ENCODE measurements at places on chromosomes 3 and 15.

- DNase-seq: no peak
Measured at GRCh38 chr3:43765521-43765971, 74.8 kb downstream of the ABHD5 start.

DNA sequence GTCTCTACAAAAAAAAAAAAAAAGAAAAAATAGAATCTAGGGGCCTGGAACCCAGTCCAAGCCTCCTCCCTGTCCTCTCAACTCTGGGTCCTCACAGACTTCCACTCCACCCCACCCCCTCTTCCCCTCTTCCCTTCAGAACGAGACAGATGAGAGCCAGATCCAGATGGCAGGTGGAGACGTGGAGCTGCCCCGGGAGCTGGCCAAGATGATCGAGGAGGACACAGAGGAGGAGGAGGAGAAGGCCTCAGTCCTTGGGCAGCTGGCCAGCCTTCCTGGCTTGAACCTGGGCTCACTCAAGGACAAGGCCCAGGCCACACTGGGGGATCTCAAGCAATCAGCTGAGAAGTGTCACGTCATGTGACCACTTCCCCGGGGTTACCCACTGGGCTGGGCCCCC, 3.6 kb downstream of the CPLX3 start:
- no peak for DNase-seq

- DNase-seq: no peak
Measured at GRCh38 chr3:54906763-54907162, 21.1 kb downstream of the LRTM1 start.

- DNase-seq: no peak
Measured at GRCh38 chr15:37103475-37104423, 3.4 kb upstream of the MEIS2 start.

DNA sequence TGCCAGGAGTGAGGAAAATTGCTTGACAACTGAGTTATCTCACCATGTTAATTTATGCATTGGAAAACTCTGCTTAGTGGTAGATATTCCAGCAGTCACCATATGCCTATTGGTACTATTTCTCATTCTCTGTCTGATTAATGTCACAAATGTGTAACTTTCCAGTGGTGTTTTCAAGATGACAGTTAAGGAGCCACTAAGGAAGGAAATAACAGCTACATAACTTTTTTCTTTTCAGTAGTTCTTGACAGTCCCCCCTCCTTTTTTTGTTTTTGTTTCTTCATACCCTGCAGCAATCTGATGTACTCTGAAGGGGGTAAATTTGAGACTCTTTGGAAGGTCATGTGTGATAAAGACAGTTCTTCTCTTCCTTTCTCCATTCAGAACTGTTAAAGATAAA, 13.1 kb downstream of the RASA2 start:
- no peak for DNase-seq

DNA sequence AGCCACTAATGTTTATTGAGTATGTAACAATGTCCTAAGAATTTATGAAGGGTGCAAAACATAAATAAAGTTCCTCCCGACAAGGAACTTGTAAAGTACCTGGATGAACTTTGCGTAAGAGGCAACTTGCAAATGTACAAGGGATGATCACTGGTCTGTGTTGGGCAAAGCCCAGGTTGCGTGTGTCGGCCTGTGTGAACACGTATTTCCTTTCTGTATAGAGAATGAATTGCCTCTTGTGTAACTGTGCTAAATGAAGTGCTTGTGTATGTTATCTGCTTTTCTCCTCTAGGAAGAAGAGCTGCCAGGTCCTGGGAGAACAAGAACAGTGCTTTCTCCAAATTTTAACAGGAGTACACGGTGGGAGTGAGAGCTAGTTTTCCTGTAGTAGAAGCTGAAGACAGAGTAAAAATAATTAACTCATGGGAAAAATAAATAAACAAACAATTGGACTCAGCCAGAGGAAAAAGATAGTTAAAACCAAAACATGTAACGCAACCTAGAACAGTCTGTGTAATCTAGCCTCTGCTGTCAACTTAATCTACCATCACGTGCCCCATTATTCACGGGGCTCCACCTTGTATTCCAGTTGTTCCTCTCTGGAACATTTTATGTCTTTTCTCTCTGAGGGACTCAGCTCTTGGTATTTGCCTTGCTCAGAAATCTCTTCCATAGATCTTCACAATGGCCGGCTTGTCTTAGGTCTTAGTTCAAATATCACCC, 83.7 kb upstream of the RASGRP1 start:
- no peak for DNase-seq

- DNase-seq: no peak
Measured at GRCh38 chr3:73045391-73045790, 16.1 kb upstream of the EBLN2 start.

DNA sequence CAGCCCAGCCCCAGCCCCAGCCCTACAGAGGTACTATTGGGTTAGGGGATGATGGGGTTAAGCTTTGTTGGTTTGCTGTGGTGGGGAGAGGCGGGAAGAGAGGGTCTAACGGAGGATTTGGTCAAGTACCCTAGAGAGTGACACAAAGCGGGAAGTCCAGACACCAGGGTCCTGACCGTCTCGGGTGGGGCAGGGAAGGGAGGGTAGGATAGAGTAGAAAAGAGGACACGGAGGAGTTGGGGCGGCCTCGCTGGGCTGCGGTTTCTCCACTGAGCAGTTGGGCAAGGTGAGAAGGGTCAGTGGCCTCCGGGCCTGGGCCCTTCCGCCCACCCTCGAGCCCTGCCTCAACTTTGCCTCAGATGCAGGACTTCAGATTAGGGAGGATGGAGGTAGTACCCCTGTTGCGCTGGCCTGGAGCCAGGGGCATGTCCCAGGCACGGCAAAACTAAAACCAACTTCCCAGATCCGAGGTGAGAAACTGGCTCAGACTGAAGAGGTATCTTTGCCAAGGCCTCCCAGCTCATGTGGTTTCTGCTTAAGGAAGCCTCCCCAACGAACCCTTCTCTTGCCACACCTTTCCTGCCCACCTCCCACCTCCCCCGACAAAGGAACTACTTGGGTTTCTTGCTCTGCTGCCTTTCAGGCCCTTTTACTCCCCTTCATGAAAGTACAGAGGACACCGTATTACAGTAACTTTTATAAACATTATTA, 551 bp downstream of the PML start:
- DNase-seq: no peak

- no peak for DNase-seq
Measured at GRCh38 chr15:100665570-100665969, 63.2 kb downstream of the ASB7 start.

DNA sequence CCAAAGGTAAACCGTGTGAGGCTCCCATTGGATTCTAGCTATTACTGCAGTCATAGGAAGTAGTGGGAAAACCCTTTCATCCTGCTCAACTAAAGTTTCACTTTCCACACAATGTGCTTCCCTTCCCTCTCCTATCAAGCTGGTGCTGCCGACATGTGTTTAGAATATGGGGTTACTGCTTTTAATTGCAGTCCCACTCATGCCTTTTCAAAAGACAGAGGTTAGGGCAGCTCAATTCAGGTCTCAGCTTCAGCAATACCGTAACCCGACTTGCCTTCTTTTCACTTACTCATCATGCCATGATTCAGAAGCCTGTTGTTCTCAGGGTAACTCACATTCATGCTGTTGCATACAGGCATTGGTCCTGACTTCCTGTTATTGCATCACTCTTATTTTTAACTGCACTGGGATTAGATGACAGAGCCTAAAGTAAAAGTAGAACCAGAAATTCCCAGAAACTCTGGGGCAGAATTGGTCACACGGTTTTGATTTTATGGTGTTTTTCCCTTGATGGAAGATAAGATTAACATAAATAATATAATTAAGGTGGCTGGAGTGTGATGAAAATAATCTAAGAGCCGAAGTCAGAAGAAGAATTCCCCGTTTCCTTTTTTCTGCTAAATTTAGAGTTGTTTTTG, 45.7 kb downstream of the C2CD4B start:
- DNase-seq: peak; percentile 14

Data from activated naive CD4-positive, alpha-beta T cell treated with anti-CD3 and anti-CD28 coated beads, Interleukin-2, amount 50 U/mL, for 16 hours (primary cell).